Fibroblast of skin of right biceps (primary cell): ENCODE measurements at places on chromosomes 12 and 14.

- no peak for DNase-seq
Observed at GRCh38 chr14:39203659-39204606, 28.9 kb downstream of the PNN start.

- DNase-seq = no peak
Observed at GRCh38 chr14:35438910-35439713, 34.6 kb upstream of the NFKBIA start.

DNA sequence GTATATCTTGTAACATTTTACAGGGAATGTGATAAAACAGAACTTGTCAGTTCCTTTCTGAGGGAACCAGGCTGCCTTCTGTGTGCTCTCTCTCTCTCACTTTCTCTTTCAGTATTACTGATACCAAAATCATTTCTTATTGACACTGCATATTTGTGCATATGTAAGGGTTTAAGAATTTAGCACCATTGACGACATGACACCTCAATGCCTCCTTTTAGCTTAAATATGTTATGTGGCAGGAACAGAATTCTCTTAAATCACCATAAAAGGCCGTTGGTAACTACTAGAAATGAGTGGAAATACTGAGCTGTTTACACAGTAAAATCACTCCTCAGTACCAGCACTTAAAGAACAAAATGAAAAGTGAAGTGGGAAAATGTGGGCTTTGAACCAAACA is 457.7 kb upstream of the SYT1 start:
- DNase-seq = peak; percentile 56

DNA sequence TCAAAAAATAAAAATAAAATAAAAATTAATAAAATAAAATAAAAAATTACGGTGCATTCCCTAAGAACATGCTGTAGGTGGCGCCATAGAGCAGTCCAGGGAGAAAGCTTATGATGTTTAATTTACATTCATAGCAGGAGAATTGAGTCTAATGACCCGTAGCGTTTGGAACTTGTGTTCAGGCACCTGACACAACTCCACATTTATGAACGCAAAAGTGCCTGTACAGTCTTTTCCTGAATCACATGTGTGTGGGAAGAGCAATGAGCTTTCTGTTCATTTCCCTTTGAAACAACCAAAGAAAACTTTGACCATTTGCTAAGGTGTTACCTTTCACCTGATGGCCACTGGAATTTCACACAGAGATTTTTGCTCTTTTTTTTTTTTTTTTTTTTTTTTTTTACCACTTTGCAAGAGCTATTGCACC is 60.6 kb upstream of the KCNA1 start:
- peak; percentile 36 for DNase-seq

DNA sequence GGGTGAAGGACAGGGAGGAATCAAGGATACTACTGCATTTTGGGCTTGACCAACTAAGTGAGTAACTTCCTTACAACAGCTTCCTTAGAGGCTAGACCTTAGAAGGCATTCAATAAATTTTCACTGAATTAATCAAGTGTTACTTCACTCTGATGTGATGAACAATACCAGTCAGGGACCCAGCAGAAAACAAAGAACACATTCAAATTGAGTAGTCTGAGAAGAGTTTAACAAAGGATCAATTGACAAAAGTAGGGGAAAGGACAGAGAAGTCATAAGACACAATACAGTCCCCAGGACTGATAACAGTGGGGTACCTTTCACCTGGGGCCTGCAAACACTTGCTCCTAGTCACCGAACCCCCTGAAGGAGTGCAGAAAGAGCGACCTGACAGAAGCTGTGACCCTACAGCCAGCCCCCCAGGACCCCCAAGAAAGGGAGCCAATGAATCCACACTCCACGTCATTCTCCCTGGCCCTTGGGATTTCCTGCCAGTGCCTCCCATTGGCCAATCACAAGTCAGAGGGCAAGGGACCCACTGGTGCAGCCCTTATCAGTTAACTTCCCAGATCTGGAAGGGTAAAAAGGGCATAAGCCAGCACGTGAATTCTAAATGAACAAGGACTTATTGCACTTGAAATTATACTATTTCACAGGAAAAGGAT is 6.9 kb downstream of the ANAPC5 start:
- DNase-seq = no peak

DNA sequence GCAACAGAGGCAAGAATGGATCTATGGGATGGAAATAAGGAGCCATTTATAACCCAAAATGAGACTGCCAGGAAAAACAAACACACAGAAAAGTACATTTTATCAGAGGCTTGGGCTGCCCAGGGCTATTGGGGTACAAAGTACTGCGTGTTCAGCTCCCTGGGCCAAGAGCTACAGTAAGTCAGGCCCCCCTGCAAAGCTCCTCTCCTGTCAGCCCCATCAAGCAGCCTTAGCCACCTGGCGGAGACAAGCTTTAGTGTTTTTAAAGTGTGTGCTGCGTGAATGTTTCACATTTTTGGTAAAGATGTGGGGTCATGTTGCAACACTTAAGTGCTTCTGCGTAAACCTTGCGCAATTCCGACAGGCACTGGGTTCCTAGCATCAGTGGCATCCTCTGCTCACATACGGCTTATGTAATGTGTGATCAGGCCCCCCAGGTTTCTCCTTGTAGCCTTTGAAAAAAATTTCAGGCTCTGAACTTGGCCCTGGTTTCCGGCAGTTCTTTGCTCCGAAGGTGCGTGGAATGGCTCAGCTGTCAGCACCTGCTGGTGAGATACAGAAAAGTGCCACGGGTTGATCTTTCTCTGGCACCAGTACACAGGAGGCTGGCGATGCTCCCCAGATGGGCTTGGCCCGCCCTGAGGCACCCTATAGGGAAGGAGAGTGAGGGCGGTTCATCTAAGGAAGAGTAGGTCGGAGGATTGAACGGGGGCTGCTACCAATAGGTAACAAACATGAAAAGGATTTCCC is 198.7 kb upstream of the EEA1 start:
- DNase-seq = peak; percentile 84

GRCh38 chr12:43858096-43858495 is 22.2 kb downstream of the TMEM117 start:
- no peak for DNase-seq

DNA sequence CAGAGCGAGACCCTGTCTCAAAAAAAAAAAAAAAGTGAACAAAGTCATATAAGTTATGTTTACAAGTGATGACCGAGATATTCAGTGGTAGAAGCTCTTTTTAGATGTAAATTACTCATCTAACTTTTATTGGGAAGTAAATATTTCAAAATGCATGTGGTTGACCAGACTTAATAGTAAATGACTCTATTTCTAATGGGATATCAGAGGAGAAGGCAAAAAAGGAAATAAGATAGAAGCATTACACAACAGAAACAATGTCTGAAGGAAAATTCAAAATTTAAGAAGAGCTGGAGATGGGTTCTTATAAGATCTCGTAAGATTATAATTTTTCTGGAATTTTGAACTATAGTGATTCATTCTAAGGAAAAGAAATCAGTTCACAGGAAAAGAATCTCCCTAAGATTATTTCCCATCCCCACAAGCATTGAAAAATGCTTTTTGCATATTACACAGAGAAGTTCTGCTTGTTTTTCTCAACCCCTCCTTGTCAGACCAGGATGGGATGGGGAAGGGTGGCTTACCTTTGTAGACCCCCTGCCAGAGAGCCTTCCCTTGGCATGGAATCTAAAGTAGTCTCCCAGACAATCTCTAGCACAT is 63.1 kb upstream of the STK38L start:
- peak; percentile 60 for DNase-seq

- DNase-seq = no peak
Observed at GRCh38 chr14:78644824-78645559, 474.8 kb downstream of the NRXN3 start.

DNA sequence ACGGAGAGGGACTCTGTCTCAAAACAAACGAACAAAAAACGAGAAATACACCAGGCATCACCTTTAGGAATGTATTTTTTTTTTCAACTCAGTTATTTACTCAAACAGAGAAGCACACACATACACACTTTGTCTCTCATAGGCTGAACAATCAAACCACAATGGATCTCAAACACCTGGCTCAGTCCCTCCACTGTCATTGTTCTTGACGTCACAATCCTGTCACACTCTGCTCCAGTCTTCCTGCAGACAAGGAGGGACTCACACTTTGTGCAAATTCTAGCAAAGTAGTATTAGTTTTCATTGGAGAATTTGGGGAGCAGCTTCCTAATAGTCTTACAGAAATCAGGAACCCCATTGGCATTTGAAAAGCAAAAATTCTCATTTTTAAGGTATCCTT is 727.8 kb downstream of the BCL11B start:
- no peak for DNase-seq

- DNase-seq = no peak
Observed at GRCh38 chr14:51321036-51321435, 81.0 kb downstream of the TMX1 start.

GRCh38 chr12:4830556-4831210 is 79.0 kb upstream of the KCNA1 start:
- DNase-seq = peak; percentile 10

DNA sequence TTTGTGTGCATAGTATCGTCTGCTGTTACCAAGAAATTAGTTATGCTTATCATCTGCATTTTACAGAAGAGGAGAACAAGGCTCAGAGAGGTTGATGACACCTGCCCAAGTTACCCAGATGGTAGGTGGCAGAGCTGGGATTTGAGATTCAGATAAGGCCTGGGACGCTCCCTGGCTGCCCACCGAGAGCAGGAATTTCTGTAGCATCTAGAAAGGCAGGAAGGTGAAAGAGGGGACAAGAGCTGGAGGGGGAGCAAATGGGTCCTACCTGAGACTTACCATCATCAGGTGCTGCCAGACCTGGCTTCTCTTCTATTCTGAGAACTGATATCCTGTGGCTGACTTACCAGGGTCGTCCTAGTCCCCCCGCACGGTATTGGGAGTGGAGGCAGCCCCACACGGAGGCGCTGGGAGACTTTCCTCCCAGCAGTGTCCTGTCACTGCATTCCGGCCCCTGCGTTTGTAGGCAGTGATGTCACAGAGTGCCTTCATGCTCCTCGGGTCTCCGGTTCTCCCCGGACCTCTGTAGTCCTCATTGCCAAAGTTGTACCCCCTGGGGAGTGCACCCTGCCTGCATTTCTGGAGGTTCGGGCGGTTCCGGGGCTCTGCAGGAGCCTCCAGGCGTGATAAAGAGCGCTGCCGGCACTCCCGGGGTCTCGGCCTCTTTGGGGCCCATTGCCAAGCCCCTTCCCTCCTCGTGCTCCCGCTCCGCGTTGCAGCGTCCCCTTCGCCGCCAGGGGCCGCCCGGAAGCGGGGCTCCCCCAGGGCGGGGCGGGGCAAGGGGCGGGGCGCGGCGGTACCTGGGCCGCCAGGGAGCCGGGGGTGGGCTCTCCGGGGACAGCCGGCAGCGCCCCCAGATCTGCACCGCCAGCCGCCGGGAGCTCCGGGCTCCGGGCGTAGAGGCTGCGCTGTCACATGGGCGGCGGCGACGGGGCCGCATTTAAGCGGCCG is at the start of gene CABP1:
Gene CABP1 (plus strand): TSS at position 856 of the 951 bp plus-strand sequence. CDS start 60 bp downstream, at position 916.
- DNase-seq = no peak

DNA sequence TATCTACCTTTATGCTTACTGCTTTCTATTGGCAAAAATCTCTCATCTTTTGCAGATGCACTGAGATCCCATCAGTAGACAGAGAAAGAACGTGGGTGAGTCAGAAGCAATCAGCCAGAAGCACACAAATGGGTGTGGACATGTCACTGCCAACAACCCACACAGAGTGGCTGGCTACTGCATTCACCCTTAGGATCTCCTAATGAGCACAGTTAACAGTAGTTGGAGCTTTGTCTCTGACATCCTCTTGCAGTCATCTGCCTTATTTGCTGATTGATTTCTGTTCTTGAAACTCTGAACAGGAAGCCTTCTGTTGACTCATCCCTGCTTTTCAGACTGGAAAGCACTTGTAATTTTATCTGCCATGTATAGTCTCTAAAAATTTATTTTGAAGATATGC is 117.2 kb downstream of the RGS6 start:
- no peak for DNase-seq

DNA sequence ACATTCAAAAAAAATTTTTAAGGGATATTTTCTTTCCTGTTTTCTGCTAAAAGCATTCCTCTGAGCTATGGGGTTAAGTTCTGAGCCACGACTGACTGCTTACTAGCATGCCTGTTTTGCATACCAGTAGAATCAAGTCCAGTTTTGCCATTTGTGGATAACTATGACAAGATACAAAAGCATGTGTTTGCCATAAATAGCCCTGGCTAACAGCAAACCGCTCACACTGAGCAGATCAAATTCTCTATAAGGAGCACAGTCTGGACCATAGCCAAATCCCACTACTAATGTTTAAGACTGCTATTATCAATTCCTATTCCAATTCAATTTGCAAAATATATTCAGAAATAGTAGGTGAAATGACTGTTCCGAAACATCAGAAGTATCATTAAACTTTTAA is 3.2 kb downstream of the CFL2 start:
- DNase-seq = peak; percentile 96

- DNase-seq = peak; percentile 34
Observed at GRCh38 chr12:70032076-70032475, 207.0 kb downstream of the MYRFL start.
